Bronchial smooth muscle cell (primary cell): ENCODE measurements at places on chromosomes 4 and X. TPM values are rescaled to one million over a fixed set of nuclear protein-coding genes. Genes with fewer than 3 reads are reported as not detected.

Gene CLGN
- total RNA-seq, result 0.26 and 17.3 TPM in 2 replicates

Gene XG
- 0.52 and 6.1 TPM in 2 replicates for total RNA-seq

Gene PDCL2
- total RNA-seq, result not detected in 2 replicates

Gene CXorf51B
- total RNA-seq, result not detected in 2 replicates
